ENCODE measurements at places on chromosomes 12 and 14.
A peak's percentile ranks its signal among the peaks of the same experiment; 100 is the strongest.

DNA sequence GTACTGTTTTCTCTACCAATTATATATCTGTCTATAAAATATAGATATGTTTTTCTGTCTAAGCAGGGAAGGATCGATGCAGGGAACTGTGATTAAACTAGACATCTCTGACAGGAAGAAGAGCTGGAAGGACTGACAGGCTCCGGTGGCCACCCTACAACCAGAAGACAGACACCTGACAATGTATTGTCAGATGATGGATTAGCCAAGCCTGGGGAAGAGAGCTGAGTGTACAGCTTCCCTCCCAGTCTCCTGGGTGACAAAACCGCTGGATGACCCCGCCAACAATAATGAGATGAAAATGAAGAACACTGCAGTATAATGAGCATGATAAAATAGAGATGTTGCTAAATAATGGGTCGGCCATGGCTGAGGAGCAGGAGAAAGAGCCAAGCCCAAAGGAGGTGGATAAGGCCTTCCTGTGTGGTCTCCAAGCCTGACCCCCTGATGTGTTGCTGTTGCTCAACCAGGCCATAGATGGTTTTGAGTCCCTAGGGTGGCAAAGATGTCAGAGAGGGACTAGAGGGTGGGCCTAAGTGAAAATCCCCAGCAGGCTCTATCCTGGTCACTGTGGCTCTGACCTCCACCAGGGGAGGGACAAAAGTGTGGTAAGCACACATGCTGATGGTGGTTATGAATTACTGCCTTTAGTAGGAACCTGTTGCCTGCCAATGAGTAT is 28.2 kb downstream of the DHRS2 start:
- no peak for DNase-seq

DNA sequence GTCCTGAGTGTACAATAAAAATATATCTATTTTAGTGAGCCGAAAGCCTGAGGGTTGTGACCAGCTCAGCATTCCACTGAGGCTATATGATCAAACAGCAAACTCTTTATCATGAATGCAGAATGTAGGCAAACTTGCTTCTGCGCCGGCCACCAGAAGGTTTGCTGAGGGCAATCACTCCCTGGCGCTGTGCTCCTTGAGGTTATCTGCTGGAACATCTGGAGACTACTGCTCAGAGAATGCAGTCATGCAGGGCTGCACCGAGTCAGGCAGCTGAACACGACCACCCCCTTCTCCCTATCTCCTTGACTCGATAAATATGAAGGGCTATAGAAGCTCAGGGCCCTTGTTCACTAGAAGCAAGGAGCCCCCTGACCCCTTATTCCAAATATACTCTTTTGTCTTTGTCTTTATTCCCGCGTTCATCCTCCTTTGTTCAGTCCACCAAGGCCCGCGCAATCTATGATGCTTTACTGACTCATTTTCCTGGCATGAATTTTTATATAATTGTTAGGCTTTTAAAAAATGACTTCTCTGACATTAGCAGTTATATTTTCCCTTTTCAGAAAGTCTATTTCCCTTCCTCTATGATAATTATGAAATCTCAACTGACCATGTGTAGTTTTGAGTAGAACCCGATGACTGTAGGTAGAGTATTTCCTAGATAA is 1089.3 kb downstream of the SLC16A7 start:
- DNase-seq: no peak

DNA sequence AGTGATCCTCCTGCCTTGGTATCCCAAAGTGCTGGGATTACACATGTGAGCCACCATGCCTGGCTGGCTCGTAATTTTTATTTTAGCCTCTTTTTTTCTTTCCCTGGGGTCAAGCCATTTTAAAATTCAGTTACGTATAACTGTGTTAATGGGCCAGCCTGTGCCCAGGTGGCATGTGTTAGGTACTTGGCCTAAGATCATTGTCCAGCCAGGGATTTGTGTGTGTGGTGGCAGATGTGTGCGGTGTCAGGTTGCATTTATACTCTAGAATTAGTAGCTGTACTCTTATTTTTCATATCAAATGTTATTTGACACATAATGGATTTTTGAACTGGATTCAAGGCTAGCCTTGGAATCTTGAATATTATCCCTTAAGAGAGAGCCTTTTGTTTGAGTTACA is 69.3 kb downstream of the FBXO34 start:
- DNase-seq: no peak

DNA sequence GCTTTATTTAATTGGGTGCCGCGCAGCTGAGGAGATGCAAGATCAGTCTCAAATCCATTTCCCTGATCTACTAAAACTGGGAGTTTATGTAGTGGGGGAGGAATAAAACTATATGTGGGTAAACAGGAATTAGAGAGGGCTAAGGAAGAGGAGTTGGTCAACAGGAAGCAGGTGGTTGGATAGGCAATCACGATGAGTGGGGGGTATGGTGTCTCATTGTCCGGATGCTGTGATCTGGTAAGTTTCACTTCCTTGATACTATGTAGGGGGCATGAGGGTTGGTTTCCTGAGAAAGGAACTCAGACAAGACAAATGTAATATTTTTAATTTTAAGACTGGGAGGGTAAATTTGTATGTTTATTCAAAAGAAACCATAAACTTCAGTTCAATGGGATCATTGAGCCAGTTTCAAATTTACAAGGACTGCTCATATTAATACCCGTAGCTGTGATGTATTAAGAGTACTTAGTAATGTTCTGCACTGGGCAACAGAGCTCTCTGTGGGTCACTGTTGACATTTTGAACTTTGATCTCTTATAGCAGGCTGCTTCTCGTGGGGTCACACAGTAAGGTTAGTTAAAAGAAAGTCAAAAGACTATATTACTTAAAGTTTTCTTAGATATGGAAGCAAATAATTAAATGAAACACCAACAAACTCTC is 786.2 kb upstream of the FBXO33 start:
- no peak for DNase-seq

GRCh38 chr12:64876388-64877071 is 52.1 kb downstream of the TBC1D30 start:
- no peak for DNase-seq

DNA sequence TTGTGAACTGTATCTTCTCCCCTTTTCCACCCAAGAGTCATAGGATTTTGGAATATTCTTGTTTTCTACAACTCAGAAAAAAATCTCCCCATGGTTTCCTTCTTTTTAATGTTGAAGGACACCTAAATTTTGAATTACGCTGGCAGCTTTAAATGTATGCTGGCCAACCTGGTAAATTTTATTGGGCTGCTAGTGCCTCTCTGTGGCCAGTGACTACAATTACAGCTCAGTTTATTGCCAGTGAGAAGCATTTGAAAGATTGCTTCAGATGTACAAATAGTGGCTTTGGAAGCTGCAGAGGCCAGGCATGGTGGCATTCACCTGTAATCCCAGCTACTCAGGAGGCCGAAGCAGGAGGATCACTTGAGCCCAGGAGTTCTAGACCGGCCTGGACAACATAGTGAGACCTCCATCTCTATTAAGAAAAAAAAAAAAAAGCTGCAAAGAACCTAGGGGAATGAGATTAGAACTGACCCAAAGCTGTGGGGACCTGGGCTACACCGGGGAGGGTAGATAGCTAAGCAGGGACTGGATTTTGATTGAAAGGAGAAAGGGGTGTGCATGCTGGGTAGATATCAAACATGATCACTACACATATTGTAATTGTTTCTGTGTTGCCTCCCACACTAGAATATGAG is 7.6 kb upstream of the RAB21 start:
- DNase-seq: peak; percentile 50

GRCh38 chr14:69670093-69670492 is 58.7 kb downstream of the SUSD6 start:
- DNase-seq: no peak

- DNase-seq: no peak
These were observed 466.5 kb upstream of the SOX5 start for GRCh38 chr12:24415934-24416333.

GRCh38 chr14:69992564-69992963 is 113.3 kb downstream of the SMOC1 start:
- DNase-seq: no peak

DNA sequence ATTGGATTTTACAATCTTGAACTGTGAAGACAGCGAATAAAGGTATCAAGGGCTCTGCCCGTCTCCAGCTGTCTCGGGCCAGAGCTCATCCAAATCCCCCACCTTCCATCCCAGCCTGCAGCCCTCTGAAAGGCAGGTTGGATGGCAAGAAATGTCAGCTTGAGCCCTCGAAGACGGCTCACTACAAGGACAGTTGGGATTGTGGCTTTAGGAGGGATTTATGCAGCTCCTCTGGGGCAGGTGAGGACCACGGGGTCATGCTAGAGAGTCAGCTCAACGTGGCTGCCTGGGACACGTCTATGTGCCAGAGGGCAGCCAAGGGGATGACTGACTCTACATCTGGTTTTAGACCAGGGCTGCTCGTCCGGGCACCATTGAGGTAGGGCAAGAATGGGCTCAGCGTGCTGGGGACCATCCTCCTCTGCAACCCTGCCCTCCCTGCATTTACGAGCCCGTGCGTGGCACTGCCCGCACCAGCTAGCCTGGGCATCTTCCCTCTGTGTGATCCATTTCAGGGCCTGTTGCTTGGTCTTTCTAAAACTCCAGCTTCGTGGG is 16.2 kb downstream of the MVK start:
- no peak for DNase-seq

DNA sequence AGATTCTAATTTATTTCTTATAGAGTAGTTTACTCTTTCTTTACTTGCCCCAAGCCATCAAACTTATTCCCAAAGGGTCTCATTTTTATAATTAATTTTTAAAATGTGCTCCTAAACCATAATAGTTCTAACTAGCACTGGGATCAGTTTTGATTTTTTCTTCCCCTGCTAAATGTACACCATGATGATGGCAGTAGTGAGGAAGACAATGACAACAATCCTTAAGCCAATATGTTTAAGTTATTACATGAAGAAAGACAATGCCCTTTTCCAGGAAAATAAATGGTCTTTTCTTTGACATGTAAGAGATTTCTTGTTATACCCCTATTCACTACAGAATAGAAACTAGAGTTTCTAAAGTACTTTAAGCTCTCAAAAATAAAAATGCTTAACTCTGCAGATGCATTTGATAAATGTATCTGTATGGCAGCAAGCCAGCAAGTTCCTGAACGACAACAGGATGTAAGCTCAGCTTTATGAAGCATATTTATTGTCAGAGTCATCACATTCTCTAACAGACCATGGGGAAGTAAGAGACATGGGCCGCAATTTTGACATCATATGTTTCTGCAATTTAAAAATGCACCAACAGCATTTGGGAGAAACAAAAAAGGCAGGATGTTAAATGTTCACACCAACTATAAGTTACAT is 36.0 kb upstream of the SNX6 start:
- peak; percentile 48 for DNase-seq

DNA sequence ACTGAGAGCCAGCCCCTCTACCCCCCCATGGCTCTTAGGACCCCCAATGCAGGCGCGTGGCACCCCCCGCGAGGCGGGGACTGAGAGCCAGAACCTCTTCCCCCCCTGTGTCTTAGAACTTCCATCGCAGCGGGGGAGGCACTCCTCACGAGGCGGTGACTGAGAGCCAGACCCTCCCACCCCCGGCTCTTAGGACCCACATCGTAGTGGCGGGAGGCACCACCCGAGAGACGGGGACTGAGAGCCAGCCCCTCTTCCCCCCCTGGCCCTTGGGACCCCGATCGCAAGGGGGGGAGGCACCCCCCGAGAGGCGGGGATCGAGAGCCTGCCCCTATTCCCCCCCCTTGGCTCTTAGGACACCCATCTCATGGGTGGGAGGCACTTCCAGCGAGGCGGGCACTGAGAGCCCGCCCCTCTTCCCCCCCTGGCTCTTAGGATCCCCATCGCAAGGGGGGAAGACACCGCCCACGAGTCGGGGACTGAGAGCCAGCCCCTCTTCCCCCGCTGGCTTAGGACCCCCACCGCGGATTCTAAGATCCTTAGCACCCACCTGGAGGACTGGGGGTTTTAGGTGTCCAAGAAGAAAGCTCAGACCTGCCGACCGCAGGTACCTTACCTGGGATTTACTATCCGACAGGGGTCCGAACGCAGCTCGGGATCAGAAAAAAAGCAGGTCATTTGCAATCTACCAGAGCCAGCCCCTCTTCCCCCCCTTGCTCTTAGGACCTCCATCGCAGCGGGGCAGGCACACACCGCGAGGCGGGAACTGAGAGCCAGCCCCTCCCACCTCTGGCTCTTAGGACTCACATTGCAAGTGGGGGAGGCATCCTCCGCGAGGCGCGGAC is 44.9 kb downstream of the DDX11 start:
- DNase-seq: peak; percentile 79

GRCh38 chr12:1217191-1217949 is 226.3 kb downstream of the ERC1 start:
- peak; percentile 59 for DNase-seq

GRCh38 chr14:75709207-75709812 is 48.3 kb downstream of the TTLL5 start:
- peak; percentile 82 for DNase-seq

- no peak for DNase-seq
These were observed 49.1 kb downstream of the FBXO33 start for GRCh38 chr14:39383026-39383660.

DNA sequence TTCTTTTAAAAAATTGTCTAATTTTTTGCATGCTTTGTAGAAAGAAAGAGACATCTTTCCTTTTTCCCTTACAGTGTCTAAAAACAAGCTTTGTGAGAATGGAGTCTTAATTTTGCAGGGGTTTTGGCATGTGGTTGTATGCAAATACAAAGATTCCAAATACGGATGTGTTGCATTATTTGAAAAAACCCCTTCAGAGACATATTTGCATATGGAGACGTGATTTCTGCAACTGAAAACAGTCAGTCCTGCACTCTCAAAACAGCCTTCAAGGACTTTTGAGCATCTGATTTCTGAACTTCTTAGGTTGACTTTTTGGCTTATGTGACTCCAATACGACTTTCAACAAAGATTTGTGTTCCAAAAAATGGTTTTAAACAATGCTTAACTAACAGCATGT is 7.8 kb downstream of the IRAK3 start:
- DNase-seq: no peak

DNA sequence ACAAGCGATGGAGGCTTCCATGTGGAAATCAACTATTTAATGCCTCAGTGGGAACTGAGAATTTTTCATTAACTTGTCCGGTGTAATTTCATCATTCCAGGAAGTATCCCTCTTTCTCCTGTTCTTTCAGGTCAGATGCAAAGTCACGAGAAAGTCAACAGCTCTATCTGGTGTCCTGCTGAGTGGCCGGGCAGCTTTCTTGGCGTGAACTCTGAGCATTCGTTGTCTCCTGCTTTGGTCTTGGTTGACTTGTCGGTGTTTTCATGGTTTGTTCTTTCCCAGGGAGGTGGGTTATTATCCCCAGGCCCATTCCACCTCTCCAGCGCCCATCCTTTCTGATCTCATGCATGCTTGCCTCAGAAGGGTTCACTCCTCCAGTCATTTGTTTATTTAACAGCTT is 149.1 kb downstream of the GLT1D1 start:
- DNase-seq: no peak

Data from left kidney (tissue), 8 donors.